ENCODE measurements at places on chromosomes 3 and 15. TPM values are rescaled to one million over a fixed set of nuclear protein-coding genes. Genes with fewer than 3 reads are reported as not detected.

GHSR gene
- not detected for polyA plus RNA-seq

GPR171 gene
- polyA plus RNA-seq = 1.3 TPM

CCR3 gene
- polyA plus RNA-seq = 0.18 TPM

SCAMP2 gene
- 50.5 TPM for polyA plus RNA-seq

IL5RA gene
- 3.5 TPM for polyA plus RNA-seq

PPARG gene
- 3.3 TPM for polyA plus RNA-seq

COL7A1 gene
- polyA plus RNA-seq = 9.6 TPM

OR5K2 gene
- 0.58 TPM for polyA plus RNA-seq

CADM2 gene
- 0.30 TPM for polyA plus RNA-seq

MCF2L2 gene
- polyA plus RNA-seq = 2.1 TPM

GOLGA8S gene
- 1.3 TPM for polyA plus RNA-seq
